ENCODE measurements at places on chromosomes 6 and 20.

DNA sequence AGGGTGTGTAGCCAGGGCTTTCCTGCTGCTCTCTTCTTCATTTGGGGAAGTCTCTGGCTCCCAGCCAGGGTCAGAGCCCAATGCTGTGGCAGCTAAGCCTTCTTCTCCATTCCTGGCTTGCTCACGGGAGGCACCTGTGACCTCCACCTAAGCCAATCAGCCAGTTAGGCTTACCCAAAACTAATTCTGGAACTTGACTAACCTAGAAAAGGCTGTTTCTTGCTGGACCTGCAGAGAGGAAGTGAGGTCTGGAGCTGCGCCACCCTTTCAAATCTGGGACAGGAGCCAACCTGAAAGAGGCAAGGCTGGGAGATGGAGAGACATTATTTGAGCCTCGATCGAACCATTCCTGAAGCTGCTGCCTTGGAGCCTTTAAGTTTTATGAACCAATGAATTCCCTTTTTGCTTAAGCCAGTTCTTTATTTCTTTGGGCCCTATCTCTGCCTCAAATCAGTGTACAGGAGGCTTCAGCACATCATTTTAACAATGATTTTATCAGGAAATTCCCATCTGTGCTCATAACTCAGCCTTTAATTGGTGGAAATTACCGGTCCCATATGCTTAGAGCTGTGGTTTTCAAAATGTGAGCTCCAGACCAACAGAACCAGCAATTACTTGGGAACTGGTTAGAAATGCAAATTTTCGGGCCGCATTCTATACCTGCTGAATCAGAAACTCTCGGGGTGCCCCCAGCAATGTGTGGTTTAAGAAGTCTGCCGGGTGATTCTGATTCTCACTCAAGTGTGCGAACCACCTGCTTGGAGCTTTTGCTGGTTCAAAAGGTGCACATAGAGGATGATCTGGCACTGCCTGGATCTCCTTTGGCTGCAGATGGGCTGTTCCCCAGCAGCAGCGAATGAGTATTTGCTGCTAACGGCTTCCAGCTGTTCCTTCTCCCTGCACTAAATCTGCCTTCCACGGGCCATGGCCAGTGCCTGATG, 97.4 kb upstream of the RNF24 start:
- no peak overlapping the region for H3K4me3 ChIP-seq
- no peaks in the 10 kb centered on the region for H3K36me3 ChIP-seq
- no peak for DNase-seq
- no peak overlapping the region for H3K27ac ChIP-seq
- no peaks in the 10 kb centered on the region for H3K27me3 ChIP-seq
- no peaks in the 10 kb centered on the region for H3K4me1 ChIP-seq

DNA sequence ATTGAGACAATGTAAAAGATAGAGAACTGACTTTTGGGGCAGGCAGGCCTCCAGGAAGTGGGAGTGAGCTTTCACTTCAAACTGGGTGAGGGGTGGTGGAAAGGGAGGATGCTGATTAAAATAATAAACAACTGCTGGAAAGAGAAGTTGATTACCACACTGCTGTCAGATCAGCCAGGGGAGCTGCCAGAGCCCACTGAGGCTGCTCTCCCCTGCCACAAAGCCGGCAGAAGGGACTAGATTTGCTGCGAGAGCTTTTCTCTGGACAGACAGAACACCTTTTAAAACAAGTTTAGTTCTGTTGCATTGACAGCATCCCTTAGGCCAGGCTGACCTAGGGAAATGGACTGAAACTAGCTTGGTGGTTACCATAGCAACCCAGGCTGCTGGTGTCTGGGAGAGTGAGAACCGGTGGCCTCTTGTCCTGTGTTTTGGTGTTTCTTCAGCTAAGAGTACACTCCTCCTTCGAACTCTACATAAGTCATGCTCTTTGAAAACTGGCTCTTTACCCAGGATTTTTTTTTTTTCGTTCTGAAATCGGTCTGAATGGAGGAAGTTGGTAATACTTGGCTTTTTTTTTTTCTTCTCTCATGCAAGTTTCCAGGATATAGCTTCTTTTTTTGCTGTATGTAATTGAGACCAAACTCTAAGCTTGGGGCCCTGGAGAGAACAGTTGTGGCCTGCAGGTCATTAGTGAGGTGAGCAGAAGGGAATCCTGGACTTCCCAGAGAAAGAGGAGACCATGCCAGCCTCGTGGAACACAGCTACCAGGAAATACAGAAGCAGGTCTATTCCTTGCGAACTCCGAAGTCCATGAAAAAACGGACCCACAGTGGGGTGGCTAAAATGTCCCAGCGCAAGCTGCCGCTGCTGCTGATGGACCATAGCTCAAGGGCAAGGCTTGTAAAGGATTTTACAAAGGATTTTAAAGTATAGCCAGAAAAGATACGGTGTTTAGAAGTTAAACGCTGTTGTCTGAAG, 374.4 kb downstream of the UTRN start:
- H3K4me1 ChIP-seq: peaks cover 11% of the 10 kb centered on the region
- peak overlapping the region; percentile 42 for H3K27ac ChIP-seq
- no peaks in the 10 kb centered on the region for H3K36me3 ChIP-seq
- no peak overlapping the region for H3K4me3 ChIP-seq
- no peaks in the 10 kb centered on the region for H3K27me3 ChIP-seq
- no peak for DNase-seq

GRCh38 chr20:998231-998830, 3.8 kb downstream of the RSPO4 start:
- H3K27me3 ChIP-seq: no peaks in the 10 kb centered on the region
- DNase-seq: no peak
- H3K4me1 ChIP-seq: no peaks in the 10 kb centered on the region
- H3K27ac ChIP-seq: no peak overlapping the region
- no peaks in the 10 kb centered on the region for H3K36me3 ChIP-seq

DNA sequence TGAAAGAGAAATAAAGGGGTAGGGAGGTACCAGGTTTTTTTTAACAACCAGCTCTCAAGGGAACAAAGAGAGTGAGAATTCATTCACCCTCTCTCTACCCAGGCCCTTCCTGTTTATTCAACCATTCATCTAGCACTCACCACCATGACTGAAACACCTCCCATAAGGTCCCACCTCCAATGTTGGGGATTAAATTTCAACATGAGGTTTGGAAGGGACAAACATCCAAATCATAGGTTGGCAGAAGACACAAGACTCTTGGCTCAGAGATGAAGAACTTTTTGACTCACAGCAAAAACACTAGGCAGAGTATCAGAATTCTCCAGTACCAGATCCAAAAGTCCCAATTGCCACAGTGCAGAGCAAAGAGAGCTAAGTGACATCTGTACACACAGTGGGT, 186.3 kb downstream of the EDN1 start:
- no peak overlapping the region for H3K4me3 ChIP-seq
- no peaks in the 10 kb centered on the region for H3K36me3 ChIP-seq
- DNase-seq: no peak
- no peaks in the 10 kb centered on the region for H3K27me3 ChIP-seq
- H3K27ac ChIP-seq: no peak overlapping the region

DNA sequence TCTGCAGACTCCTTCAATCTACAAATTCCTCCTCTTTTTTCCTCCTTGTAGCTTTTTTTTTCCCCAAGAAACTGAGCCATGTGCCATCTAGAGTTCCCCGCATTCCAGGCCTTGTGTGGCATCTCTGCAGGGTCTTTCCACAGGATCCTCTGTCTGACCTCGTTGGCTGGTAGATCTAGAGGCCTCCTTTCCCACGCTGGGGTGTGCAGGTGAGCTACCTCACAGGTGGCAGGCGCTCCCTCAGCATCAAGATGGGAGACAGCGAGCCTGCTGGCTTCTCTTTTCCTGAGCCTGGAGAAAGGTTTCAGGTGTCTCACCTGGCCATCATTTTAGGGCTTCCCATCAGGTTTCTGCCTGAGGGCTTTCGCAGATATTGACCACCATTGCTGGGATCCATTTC, 9.6 kb upstream of the NELFCD start:
- no peaks in the 10 kb centered on the region for H3K36me3 ChIP-seq
- no peak overlapping the region for H3K27ac ChIP-seq
- no peaks in the 10 kb centered on the region for H3K27me3 ChIP-seq
- H3K4me1 ChIP-seq: no peaks in the 10 kb centered on the region
- H3K4me3 ChIP-seq: no peak overlapping the region
- no peak for DNase-seq

DNA sequence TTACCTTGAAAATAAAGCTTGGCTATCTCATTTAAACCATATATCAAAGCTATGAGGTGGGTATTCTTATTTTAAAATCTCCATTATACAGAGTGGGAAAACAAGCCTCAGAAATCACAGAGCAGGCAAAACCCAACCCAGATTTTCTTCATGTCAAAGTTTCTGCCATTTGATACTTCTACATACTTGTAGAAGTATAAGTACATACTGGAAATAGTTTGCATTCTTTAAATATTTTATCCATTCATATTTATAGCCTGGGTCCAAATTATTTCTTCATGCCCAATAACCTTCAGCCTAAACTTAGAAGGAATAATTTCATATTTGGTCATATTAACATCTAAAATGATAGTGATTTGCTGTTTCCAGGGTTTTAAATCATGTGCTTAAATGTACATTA, 61.8 kb downstream of the MLIP start:
- no peak overlapping the region for H3K27ac ChIP-seq
- H3K4me1 ChIP-seq: no peaks in the 10 kb centered on the region
- no peak overlapping the region for H3K4me3 ChIP-seq
- no peaks in the 10 kb centered on the region for H3K27me3 ChIP-seq
- no peak for DNase-seq

DNA sequence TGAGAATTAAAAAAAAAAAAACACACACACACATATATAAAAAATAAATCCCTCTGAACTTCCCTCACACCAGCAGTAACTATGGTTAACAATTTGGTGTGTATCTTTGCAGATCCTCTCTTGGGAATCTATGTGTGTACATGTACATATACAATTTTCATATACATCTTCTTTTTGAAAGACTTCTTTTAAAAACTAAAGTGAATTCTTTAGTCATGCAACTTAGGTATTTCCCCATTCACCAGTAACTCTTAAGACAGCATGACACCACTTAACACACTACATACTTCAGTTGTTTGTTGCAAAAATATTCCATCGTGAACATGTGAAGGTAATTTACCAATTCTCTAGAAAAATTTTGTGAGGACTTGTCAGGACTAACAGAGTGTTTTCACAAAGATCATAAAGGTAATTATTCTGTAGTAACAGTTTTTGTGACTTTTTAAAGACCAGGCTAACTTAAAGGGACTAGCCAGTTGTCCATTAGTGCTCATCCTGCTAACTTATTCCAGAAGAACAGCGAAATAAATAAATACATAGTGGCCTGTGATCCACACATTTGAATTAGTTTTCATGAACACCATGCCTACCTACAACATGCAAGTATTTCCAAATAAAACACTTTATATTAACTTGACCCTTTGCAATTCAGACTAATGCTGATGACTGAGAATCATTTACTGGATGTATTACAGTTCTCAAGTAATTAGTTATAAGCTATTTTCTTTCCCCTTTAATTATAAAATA, 12.1 kb downstream of the RBM39 start:
- H3K4me3 ChIP-seq: no peak overlapping the region
- no peaks in the 10 kb centered on the region for H3K27me3 ChIP-seq
- H3K4me1 ChIP-seq: peaks cover 51% of the 10 kb centered on the region
- H3K36me3 ChIP-seq: peaks cover 75% of the 10 kb centered on the region

DNA sequence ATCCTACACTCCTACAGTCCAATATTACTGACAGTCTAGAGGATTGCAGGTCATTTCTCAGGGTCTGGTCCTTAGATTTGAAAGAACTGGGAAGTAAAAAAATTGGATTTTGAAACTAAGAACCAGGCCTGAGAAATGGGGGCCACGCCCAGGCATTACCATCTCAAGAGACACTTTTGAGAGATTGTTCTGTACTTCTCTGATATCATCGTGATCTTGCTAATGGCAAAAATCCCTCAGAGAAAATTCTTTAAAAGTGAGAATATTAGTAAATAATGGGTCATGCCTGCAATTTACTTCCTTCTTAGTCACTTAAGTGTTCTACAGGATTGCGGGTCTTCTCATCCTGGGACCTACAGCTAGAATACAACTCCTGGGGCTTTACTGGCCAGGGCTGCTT, 42.0 kb upstream of the HIVEP1 start:
- no peaks in the 10 kb centered on the region for H3K27me3 ChIP-seq
- no peaks in the 10 kb centered on the region for H3K36me3 ChIP-seq
- no peak overlapping the region for H3K4me3 ChIP-seq
- no peak for DNase-seq
- no peaks in the 10 kb centered on the region for H3K4me1 ChIP-seq

- H3K4me3 ChIP-seq: no peak overlapping the region
- H3K36me3 ChIP-seq: no peaks in the 10 kb centered on the region
- peak; percentile 20 for DNase-seq
- no peaks in the 10 kb centered on the region for H3K27me3 ChIP-seq
Measured at GRCh38 chr6:141988954-141989705, 143.6 kb upstream of the GJE1 start.

- no peak for DNase-seq
- no peaks in the 10 kb centered on the region for H3K36me3 ChIP-seq
- no peak overlapping the region for H3K27ac ChIP-seq
- no peaks in the 10 kb centered on the region for H3K4me1 ChIP-seq
Measured at GRCh38 chr6:162336359-162336758, 391.2 kb downstream of the PRKN start.

- peaks cover 8% of the 10 kb centered on the region for H3K4me1 ChIP-seq
- H3K27me3 ChIP-seq: no peaks in the 10 kb centered on the region
- no peak overlapping the region for H3K27ac ChIP-seq
- H3K4me3 ChIP-seq: no peak overlapping the region
- no peaks in the 10 kb centered on the region for H3K36me3 ChIP-seq
Measured at GRCh38 chr6:90015883-90016282, 121.6 kb downstream of the GJA10 start.

- H3K4me1 ChIP-seq: peaks cover 50% of the 10 kb centered on the region
- DNase-seq: peak; percentile 58
- H3K27ac ChIP-seq: no peak overlapping the region
- H3K27me3 ChIP-seq: no peaks in the 10 kb centered on the region
- H3K4me3 ChIP-seq: peak overlapping the region; percentile 60
Measured at GRCh38 chr6:1524040-1524480, 85.7 kb upstream of the FOXC1 start.

DNA sequence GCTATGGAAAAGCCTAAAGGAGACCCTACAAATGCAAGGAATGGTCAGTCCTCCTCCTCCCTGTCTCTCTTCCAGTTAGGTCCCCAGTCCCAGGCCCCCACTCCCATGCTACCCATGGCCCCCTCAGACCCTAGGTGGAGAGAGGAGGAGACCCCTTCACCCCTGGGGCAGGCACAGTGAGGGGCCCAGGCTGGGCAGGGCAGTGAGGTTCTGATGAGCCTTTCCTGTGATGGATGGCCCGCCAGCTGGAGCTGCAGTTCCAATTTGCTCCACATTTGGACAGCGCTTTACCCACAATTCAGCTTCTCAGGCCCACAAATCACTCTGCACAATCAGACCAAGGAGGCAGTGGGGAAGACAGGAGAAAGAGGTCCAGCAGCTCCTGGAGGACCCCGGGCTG, 37.3 kb upstream of the MLN start:
- H3K27me3 ChIP-seq: no peaks in the 10 kb centered on the region
- no peak overlapping the region for H3K4me3 ChIP-seq
- no peaks in the 10 kb centered on the region for H3K36me3 ChIP-seq
- H3K27ac ChIP-seq: no peak overlapping the region
- no peak for DNase-seq
